ENCODE measurements at places on chromosomes 2 and 18.
A peak's percentile ranks its signal among the peaks of the same experiment; 100 is the strongest.

DNA sequence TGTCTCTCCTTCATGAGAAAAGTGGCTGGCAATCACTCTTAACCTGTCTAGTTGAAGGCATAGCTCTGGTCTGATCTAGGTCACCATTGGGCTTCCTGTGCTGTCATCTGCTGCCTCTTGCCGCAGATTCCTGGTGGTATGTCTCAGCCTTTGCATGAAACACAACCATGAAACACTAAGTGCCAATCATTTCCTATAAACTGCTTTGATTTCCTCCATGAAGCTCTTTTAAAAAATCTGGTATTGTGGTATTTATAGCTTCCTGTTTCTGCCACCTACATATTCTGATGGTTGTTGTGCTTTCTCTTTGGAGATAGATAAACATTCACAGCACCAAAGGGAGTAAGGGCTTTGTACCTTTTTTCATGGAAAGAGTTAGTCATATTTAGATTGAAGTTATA lies 120.0 kb upstream of the EPC2 start:
- no peak for DNase-seq

GRCh38 chr2:37500031-37500430 lies 155.6 kb downstream of the QPCT start:
- no peak for DNase-seq

DNA sequence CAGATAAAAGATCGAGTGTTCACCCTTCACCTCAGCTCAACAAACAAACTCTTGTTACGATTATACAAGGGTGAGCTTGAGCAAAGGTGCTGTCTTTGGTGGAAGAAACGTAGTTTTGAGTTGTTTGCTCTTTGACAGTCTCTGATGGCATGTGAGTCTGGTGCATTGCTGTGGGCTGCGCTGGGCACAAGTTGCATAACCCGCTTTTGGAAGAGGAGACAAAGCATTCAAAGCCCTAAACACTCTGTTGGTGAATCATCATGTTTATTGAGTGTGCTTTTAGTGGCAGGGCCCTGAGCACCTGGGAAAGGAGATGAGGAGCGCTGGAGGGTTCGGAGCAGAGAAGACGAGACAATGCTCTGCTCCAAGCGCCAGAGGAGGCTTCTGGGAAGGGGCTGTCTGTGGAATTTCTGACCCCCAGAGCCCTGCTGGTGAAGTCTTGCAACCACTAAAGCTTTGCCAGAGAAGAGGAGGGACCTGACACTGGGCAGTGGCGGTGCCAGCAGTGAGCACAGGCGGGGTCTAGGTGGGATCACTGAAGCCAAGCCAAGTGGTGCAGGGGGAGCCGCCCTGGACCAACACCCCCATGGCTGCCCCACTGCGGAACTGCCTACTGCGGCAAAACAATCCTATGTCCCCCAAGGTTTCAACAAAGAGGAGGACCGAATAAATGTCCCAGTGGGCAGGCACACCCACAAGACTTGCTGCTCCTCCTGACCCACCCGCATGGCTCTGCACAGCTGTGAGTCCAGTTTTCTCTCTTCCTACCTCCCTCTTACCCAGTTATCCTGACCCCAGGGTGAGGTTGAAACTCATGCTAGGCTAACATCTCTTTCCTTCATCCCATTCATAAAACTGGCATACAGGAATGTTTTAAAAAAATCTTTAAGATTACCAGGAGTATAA lies 64.0 kb downstream of the TNFRSF11A start:
- no peak for DNase-seq

DNA sequence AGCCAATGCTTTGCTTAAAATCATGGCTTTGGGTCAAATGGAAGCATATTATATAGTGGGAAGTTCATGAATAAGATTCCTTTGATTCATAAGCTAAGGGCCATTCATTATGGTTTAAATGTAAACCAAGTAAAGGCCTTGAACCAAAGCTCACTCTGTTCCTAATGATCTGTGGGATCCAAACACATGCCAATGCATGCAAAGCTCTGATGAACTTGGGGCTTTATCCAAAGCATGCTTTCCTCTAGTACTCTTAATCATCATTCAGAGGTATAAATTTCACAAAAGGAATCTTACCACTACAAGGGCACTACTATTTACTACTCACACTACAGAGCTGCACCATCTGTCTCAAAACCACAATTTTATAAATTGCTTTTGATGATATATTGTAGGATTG lies 102.8 kb upstream of the RBMS1 start:
- no peak for DNase-seq

- no peak for DNase-seq
Observed at GRCh38 chr2:96093528-96093927, 22.8 kb downstream of the ADRA2B start.

- no peak for DNase-seq
Observed at GRCh38 chr2:236612737-236613136, 43.1 kb downstream of the ACKR3 start.

DNA sequence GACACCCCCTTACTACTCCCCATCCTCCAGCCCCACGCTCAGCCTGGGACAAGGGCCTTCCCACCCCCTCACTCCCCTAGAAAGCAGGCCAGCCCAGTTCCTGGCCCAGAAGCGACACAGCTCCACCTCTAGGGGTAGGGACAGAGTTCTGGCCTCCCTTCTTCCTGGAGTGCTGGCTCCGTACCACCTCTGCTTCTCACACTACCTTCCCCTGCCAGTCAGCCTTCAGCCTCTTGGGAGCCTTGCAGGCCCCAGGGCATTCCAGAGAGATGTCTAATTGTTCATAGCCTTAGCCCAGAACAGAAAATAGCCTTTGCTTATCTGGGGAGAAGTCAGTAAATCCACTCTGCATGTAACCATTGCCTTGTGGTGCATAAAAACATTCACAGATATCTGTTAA lies 13.1 kb upstream of the CATIP start:
- DNase-seq: no peak

GRCh38 chr2:134783912-134784311 lies 54.5 kb upstream of the ACMSD start:
- DNase-seq: peak; percentile 44

DNA sequence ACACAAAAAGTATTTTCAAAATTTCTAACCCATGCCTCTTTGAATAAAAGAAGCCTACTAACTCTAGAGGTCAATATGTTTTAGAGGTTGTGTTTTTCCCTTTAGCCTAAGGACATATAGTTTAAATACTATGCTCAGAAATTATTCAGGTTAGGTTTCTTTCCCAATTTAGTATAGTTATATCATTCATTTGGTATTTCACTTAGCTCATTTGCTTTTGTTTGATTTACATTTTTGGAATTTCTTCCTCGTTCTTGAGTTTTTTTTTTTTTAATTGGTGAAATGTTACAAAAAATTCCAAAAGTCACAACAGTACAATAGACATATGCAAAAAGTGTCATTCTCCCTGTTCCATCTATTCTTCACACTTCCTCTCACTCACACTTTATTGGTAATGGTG lies 371.3 kb upstream of the TNP1 start:
- no peak for DNase-seq

GRCh38 chr2:196286821-196287220 lies 115.4 kb upstream of the STK17B start:
- DNase-seq: no peak

- DNase-seq: no peak
Observed at GRCh38 chr2:109204412-109204811, 75.4 kb downstream of the SH3RF3 start.

DNA sequence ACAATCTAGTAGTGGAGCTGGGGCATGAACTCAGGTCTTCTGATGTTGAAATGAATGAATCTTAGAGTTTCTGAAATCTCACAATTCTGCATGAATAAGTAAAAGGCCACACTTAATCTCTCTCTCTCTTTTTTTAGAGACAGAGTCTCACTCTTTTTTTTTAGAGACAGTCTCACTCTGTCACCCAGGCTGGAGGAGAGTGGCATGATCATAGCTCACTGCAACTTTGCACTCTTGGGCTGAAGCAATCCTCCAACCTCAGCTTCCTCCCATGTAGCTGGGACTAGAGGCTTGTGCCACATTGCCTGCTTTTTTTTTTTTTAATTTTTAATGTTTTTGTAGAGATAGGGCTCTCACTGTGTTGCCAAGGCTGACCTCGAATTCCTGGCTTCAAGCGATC lies 68.9 kb upstream of the THOC1 start:
- no peak for DNase-seq

GRCh38 chr2:189213250-189213649 lies 33.7 kb upstream of the COL5A2 start:
- DNase-seq: no peak

DNA sequence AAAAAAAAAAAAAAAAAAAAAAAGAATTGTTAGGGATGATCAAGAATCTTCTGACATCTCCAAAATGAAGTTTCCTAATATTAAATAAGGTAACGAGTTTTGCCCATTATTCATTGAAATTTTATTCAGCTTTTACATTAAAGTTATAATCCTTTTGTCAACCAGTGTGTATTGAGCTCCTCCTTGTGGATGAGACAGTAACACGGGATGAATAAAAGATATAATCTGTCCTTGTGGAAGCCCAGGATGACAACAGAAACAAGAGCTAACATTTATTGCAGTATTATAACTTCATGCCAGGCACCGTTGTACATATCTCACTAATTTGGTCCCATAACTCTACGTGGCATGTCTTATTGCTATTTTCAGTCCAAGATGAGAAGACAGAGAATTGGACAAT lies 33.4 kb upstream of the SERPINB7 start:
- DNase-seq: no peak

- no peak for DNase-seq
Observed at GRCh38 chr2:219967247-219968245, 340.1 kb downstream of the SLC4A3 start.

DNA sequence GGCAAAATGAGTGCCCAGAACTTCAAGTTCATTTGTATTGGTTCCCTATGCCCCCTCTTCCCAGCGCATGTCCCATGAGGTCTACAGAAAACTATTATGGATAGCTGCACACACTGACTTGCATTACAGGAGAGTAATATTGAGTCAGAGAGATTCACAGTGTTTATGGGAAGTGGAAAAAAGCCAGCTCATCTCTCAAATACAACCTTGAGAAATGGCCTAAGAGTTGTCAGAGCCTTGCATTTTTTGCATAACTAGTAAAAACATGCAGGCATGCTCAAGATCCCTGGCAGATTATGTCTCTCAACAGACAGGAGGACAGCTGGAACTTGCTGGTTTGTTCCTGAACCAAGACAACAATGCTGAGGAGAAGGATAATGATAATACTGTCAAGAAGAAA lies 1292.8 kb downstream of the DSC3 start:
- DNase-seq: no peak

DNA sequence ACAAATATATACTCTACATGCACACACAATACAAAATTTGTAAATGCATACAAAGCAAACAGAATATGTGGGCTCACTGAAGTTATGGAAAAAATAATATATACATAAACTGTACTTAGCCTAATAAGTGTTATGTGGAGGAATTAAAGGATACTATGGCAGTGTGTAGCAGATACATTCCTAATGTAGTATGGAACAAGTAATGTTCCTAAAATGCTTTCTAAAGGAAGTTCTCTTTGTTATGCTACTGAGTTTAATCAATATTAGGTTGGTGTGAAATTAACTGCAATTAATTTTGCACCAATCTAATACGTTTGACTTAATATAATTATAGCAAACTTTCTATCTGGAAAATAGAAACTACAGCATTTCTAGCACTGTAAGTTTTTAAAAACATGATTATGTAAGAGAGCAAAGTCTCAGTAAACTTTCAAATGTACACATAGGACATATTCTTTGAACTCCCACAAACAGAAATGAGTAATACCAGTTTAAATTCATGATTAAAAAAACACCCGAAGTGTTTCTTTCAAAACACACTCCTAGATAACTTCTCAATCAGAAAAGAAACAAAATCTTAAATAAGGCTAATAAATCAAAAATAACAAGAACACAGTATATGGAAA lies 331.3 kb downstream of the LRRTM4 start:
- no peak for DNase-seq

- DNase-seq: no peak
Observed at GRCh38 chr2:170394641-170395387, 216.9 kb downstream of the MYO3B start.

- no peak for DNase-seq
Observed at GRCh38 chr2:173959909-173960308, 5.3 kb downstream of the SP3 start.

GRCh38 chr2:204664708-204665121 lies 119.4 kb downstream of the PARD3B start:
- DNase-seq: no peak

All from globus pallidus (tissue), 1 donor.